ENCODE measurements at places on chromosomes 5 and 9.

GRCh38 chr5:169426784-169427183 lies 125.8 kb upstream of the SLIT3 start:
- DNase-seq: no peak

DNA sequence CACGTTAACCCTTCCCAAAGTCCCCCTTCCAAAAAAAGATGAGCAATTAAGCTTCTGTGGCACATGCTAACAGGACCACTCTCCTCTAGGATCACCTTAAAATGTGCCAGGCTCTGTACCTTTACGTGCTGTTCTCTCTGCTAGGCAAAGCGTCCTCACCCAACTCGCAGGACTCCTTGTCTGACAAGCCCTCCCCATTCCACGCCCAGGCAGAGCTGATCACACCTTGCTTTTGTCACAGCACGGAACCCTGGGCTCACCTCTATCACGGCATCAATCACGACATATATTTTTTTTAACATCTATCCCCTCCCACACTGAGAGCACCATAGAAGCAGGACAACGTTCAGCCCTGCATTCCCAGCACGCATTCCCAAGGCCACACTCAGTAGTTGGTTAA lies 47.1 kb downstream of the CDK5RAP2 start:
- no peak for DNase-seq

GRCh38 chr5:181134259-181134658 lies 3.3 kb upstream of the OR2V1 start:
- no peak for DNase-seq

- DNase-seq: no peak
Measured at GRCh38 chr9:75168270-75169178, 80.2 kb downstream of the OSTF1 start.

DNA sequence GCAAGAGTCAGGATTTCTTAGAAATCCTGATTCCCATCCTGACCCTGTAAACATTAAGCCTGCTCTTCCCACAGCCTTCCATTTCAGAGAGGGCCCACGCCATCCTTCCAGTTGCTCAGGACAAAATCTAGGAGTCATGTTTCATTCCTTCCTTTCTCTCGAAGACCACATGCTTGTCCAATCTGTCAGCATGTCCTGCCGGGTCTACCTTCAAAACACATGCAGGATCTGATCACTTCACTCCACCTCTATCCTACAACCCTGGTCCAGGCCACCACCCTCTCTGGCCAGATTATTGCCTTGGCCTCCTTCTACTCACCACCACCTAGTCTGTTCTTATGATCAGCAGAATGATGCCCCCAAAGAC lies 79.8 kb downstream of the C5orf15 start:
- no peak for DNase-seq

DNA sequence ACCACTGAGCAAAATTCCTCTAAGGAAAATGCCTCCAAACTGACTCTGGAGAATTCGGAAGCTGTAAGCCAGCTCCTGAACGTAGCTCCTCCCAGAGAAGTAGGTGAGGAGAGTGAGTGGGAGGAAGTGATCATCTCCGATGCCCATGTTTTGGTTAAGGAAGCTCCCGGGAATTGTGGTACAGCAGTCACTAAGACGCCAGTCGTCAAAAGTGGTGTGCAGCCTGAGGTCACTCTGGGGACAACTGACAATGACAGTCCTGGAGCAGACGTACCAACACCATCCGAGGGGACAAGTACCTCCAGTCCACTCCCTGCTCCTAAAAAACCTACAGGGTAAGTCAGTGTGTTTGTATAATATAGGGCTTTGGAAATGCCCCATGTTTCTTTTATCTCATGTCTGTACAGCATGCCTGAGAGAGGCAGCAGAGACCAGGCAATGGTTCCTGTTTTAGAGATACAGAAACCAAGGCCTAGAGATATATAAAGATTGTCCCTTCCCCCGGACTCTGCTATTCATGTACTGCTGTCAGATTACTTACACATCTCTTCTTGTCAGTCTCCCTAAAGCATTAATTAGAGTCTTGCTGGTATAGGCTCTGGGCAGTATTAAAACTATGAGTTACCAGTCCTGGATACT lies 23.9 kb downstream of the HMGXB3 start:
- DNase-seq: no peak

DNA sequence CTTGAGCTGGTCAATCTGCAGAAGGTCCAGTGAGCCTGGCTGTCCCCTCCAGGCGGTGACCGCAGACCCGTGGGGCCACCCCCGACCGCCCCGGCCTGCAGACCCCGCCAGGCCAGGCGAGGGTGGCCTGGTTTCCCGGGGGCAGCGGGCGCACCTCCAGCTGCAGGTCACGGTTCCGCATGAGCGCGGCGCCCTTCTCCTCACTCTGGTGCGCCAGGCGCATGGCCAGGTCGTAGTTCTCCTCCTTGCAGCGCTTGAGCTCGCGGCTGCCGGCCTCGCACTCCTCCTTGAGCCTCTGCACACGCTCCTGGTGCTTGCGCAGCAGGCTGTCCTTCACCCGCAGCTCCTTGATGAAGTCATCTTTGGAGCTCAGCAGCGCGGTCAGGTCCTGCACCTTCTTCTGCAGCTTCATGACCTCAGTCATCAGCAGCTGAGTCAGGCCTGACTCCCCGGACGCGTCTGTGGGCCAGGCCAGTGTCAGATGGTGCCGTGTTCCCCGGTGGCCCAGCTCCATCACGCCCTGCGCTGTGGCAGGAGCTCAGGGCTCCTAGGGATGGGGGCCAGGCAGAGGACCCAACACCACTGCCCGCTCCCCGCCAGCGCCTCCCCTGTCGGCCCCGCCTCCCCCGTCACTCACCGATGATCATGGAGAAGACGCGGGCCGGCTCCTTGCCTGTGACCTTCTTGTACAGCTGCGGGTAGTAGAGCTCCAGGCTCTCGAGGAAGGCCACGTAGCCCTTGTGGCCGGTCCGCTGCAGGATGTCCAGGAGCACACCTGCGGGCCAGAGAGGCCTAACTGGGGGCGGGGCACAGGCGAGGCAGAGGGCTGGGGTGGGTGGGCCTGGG lies 2.6 kb downstream of the CARD9 start:
- DNase-seq: no peak

- no peak for DNase-seq
Measured at GRCh38 chr5:109604758-109605157, 85.0 kb upstream of the MAN2A1 start.

Data from T-helper 2 cell treated with Interferon-gamma antibody and Interleukin-4, amounts not matched to agents 5 μg/mL and 100 μg/mL, for 36 hours (primary cell).